Left renal pelvis (tissue), 4 donors: ENCODE measurements at places on chromosomes 1 and 21. TPM values are rescaled to one million over a fixed set of nuclear protein-coding genes. Genes with fewer than 3 reads are reported as not detected.

GRCh38 chr1:179888071-179888470 lies 6.0 kb downstream of the TOR1AIP1 start:
- DNase-seq: no peak

PGD gene
- 195 TPM for polyA plus RNA-seq

FOXJ3 gene
- polyA plus RNA-seq: 46.4 TPM

DNA sequence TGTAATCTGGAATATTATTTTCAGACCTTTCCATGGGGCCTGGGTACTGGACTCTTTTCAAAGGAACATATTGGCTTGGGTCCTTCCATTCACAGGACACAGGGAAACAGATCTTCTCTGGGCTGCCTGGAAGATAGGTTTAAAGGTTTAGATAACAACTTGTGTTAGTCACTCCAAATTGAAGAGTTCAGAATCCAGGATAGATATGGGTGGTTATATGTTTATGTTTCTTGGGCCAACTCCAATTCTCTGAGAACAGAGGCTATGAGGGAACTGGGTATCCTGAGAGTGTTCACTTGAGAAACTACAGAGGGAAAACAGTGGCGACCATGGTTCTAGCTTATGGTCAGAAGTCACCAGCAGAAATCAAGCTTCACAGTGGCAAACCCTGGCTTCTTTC lies 8.7 kb upstream of the PIGM start:
- DNase-seq: no peak

DNA sequence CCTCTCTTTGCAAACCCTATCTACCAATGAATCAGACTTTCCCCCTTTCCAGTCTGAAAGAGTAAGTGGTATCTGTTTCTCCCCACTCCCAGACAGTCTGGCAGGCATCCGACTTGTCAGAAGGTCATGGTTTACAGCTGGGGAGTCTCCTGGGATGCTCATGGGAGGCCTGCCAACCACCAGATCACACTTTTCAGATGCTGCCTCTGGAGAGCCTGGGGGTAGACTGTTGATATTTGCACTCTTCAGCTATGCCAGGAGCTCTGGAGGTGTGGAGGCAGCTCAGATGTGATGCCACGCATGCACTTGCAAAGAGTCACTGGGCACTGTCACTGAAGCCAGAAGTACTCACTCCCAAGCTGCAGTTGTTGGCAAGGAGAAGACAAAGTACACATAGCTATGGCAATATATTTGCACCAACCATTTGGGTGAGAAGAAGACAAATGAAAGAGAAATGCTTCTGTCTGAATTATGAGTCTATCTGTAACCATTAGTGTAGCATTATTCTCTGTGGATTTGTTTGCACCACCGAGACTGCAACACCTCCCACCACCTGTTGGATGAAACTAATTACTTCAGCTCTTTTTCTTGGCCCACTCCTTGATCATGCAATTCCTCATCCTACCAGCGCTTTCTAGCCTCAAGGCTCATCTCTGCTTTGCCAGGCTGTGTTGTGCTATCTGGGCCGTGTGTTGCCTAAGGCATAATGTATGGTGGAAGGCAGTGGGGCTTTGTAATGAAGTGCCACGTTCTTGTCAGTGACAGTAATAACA lies 133.0 kb upstream of the SPAG17 start:
- DNase-seq: no peak

DNA sequence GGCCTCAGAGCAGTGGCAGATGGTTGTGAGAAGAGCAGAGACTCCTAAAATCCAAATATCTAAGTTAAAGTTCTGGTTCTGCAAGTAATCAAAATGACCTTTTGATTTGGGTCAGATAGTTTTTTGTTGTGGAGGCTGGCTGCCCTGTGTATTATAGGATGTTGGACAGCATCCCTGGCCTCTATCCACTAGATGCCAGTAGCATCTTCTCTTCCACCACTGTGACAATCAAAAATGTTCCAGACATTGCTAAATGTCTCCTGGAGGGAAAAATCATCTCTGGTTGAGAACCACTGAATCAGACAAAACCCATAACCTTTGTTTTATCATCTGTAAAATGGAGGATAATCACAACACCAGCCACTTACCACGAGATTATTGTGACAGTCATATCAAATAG lies 5.9 kb upstream of the DPT start:
- no peak for DNase-seq

HES5 gene
- 0.24 TPM for polyA plus RNA-seq

- no peak for DNase-seq
Observed at GRCh38 chr1:192707978-192708547, 72.1 kb downstream of the RGS13 start.

FMOD gene
- polyA plus RNA-seq: 64.7 TPM

SEMA4A gene
- 2.5 TPM for polyA plus RNA-seq

DNA sequence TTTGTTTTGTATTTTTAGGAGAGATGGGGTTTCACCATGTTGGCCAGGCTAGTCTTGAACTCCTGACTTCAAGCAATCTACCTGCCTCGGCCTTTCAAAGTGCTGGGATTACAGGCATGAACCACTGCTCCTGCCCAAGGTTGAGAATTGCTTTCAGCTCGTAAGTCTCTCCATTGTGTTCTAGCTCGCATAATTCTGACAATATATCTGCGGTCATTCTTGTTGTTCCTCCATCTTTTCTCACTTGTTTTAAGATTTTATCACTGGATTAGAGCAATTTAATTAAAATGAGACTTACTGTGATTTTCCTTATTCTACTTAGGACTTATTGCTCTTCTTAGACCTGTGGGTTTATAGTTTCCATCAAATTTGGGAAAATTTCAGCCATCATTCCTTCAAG lies 102.9 kb downstream of the AHCTF1 start:
- no peak for DNase-seq

RHCE gene
- polyA plus RNA-seq: 1.5 TPM

WNT9A gene
- 1.1 TPM for polyA plus RNA-seq

SLC45A1 gene
- polyA plus RNA-seq: 3.1 TPM

GRCh38 chr1:92085727-92086126 lies 5.6 kb downstream of the BTBD8 start:
- DNase-seq: no peak

PRRX1 gene
- polyA plus RNA-seq: 0.87 TPM

DNA sequence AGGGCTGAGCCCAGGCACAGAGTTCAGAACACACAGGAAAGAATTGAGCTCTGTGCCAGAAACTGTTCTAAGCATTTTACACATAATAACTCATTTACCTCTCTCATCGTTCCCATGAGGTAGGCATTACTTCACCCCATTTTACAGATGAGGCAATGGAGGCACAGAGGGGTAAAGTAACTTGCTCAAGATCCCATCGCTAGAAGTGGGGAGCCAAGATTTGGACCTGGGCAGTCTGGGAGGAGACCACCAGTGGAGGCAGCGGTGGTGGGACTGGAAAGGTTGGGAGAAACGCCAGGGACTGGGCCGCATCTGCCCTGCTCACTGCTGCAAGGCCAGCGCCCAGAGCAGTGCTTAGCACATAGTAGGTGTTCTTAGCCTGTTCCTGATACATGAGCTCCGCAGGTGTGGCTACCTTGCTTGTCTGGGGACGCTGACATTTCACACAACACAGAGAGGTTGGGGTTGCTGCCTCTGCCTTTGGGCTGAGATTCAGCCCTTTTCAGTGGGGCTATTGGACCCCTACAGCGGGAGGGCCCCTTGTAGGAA lies 27.8 kb upstream of the EPS8L3 start:
- DNase-seq: no peak

DNA sequence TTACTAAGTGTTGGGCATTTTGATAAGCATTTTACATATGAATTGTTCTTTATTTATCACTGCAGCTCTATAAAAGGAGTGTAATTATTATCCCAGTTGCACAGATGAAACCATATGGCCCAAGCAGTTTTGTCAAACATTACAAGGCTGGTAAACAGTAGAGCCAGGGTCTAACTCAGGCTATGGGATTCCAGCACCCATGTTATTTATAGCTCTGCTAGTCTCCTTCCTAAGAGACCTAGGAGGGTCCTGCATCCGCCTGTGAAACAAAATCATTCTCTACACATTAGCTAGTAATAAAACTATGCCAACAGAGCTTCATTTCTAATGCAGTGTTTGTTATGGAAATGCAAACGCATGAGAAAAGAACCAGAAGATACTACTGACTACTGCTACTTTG lies 58.6 kb downstream of the IL23R start:
- DNase-seq: no peak

DNA sequence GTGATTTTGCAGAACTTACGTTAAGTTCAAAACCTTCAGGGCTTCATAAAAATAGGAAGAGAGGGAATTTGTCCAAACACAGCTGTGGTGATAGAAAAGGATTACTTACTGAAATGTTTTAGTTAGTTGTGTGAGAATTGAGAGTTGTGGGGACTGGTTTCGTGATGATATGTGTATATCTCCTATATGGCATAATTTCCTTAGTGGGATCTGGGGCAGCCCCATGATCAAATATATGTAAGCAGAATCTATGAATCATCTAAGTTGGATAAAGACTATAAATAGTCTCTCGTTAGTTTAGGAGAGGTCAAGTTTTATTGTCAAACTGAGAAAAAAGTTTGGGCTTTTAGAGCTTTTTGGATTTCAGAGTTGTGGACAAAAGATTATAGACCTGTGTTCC lies 14.9 kb downstream of the MTR start:
- DNase-seq: no peak

DNA sequence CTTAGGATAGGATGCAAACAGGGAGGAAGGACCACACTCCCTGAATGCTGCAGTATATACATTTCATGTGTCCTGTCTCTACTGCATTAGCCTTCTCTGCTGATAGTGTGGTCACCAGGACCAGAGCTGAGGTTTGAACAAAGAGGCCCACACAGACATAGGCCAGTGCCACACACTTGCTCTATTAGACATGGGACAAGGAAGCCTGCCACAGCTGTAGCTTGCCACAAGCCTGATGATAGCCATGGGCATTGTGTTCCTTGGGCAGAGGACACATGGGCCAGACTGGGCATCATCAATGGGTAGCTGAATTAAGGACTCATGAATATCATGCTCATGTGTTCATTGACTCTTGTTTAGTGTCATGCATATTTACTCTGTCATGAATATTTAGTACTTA lies 10.4 kb downstream of the CAMSAP2 start:
- no peak for DNase-seq

GRCh38 chr1:229249854-229250644 lies 20.9 kb upstream of the RAB4A start:
- DNase-seq: no peak

DCST1 gene
- 0.21 TPM for polyA plus RNA-seq

EDN2 gene
- 6.6 TPM for polyA plus RNA-seq

DNA sequence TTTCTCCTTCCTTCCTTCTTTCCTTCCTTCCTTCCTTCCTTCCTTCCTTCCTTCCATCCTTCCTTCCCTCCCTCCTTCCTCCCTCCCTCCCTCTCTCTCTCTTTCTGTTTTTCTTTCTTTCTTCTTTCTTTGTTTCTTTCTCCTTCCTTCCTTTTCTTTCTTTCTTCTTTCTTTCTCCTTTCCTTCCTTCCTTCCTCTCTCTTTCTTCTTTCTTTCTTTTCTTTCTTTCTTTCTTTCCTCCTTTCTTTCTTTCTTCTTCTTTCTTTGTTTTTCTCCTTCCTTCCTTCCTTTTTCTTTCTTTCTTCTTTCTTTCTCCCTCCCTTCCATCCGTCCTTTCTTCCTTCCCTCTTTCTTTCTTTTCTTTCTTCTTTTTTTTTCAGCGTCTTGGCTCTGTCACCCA lies 18.1 kb upstream of the IL19 start:
- DNase-seq: no peak

GRCh38 chr1:201329286-201329685 lies 46.0 kb downstream of the PKP1 start:
- DNase-seq: no peak

GRCh38 chr1:225449261-225449660 lies 21.4 kb upstream of the LBR start:
- DNase-seq: no peak

DNA sequence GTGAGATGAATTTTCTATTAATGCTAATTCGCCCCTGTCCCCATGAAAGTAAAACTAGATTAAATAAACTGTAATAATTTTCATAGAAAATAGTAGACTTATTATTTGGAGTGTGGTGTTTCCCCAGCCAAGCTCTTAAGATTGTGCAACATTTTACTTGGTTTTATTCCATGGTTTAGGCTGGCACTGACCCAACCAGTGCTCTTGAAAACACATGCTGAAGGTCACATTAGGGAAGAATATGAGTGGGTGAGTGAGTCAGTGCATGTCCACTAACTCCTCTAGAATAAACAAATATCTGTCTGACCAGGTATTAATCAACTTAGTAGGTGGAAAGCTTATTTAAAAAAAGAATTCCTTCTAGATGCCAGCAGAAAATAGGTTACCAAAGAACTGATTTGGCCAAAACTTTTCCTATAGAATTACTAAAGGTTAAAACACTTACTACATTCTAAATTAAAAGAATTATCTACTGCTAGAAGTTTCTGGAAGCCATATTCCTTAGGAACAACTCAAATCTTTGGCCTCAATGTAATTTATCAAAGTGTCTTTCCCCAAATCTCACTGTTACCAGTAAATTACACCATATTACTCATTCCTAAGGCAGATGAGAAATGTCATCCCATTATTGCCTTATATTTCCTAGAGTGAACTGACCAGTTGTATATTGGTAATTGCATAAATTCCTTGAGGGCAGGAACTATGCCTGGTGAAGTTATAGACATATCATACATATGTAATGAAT lies 89.7 kb upstream of the RGS1 start:
- DNase-seq: no peak

CRP gene
- polyA plus RNA-seq: not detected

DNA sequence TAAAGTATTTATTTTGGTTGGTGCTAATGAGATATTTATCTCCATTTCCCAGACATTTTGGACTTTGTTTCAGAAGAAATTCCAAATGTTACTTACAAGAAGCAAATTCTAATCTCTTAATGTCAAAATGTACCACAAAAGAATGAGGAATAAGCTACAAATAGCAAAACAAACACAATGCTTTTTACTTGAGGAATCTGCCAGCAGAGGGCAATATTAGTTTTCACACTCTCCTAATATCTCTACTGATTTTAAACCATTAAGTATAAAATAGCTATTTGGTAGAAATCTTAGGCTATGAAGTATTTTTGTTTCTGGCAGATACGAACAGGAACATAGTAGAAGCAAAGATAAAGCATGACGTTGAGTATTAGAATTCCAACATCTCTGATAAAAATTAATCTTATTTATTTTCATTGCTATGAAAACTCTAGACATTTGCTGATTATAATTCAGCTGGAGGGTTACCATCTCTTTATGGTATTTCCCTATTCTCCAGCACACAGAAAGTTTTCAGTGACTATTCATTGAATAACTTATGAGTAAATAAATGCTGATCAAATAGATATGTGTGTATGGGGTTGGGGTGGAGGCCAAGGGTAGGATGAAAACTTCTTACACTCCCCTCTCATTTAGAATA lies 13.4 kb upstream of the HMCN1 start:
- peak; percentile 29 for DNase-seq

- DNase-seq: no peak
Observed at GRCh38 chr1:175287377-175287776, 94.8 kb upstream of the KIAA0040 start.
